ENCODE measurements at places on chromosomes 2 and 18.

GRCh38 chr2:75166491-75166890 is 32.8 kb downstream of the TACR1 start:
- no peak for DNase-seq

DNA sequence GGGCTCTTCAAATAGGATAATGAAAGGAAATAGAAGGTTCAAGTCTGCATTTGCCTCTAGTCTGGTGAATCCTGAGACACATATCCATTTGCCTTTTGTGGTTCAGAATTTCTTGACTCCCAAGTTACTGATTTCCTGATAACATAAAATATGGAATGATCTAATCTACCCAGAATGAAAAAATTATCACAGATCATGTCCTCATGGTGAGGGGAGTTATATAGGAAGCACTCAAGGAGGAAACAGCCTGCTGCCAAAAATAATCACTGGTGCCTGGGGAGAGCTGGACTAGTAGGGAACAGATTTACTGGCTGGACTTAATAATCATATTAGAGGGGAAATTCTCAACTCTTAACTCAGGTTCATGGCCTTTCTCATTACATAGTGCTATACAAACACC is 95.5 kb upstream of the STK17B start:
- no peak for DNase-seq

GRCh38 chr2:39217192-39217550 is 26.6 kb downstream of the CDKL4 start:
- DNase-seq: no peak

- DNase-seq: no peak
Measured at GRCh38 chr18:3604498-3605408, 154.8 kb downstream of the TGIF1 start.

Measured in activated T-cell treated with anti-CD3 and anti-CD28 coated beads, Interleukin-2, amount 50 U/mL, for 4 hours (primary cell).